ENCODE measurements at places on chromosomes 1 and 21.

DNA sequence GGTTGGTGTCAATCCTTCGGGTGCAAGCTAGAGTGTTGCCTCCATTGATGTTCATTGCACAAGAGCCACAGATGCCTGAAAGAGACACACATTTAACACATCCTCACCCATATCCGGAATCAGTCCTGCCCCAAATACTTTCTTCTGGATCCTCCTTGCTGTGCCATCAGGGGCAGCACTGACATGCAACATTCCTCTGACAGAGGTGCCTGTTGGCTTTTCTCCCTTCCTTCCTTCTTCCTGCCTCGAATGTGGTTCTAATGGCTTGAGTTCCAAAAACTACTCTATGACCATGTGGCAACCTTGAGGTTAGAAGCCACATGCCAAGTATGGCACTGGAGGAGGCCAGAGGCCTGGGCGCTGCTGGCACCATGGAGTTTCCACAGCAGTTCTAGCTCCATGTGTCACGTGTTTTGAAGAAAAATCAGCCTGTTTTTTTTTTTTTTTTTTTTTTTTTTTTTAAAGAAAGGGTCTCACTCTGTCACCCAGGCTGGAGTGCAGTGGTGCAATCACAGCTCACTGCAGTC, 17.0 kb upstream of the ATP13A2 start:
- no peak for DNase-seq

GRCh38 chr1:176058686-176059085, 148.4 kb downstream of the COP1 start:
- no peak for DNase-seq

DNA sequence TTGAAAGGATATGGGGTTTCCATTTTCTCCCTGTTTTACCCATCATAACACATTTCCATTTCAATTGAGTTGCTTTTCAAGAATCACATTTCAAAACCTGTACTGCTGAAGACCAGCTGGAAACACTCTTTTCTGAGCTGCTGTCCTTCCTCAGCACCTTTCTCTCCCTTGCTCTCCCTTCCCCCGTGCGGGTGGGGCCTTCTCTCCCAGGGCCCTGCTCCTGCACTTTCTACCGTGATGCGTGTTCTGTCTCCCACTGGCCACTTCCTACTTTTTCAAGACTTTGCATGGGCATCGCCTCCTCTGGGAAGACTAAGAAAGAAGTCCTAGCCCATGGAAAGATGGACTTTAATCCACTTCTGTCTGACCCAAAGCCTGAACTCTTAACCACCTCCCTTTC, 390.4 kb downstream of the PTPRU start:
- no peak for DNase-seq

DNA sequence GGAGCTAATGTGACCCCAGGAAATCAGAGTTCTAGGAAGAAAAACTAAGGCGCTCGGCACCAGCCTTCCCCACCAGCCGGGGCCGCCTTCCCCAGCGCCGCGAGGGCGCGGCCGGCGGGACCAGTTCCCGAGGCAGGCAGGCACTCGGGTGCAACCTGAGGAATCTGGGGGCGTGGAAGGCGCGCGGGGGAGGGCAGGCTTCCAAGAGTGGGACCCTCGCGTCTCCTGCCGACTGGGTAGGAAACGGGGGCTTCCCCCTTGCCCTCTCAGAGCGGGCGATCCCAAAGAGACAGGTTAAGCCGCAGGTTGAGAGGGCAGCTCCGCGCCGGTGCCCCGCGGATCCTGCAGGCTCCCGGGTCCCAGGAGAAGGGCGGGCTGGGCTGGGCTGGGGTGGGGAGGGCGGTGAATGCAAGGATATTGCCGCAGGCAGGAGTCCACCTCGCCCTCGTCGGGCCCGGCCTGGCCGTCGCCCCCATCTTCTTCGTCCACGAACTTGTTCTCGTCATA, 431 bp downstream of the ARPC5 start:
- peak; percentile 7 for DNase-seq

DNA sequence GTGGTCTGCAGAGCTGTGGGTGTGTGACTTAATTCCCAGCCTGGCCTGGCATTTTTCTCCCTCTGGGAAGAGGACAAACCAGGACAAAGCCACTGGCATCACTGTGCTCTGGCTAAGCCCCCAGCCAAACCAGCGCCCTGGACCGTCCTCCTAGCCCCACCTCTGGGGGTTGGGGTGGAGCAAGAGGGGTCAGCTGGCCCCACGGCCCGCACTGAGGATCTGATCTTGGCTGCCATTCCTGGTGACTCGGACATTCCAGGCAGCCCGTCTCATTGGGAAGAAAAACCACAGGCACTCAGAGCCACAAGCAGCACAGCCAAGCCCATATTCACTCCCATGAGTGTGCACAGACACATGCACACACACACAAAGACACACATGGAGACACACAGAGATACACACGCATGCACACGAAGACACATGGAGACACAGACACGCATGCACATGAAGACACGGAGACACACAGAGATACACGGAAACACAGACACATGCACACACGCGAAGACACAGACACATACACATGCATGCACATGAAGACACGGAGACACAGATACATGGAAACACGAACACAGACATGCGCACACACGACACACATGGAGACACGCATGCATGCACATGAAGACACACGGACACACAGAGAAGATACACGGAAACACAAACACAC, 2.3 kb upstream of the MXRA8 start:
- peak; percentile 92 for DNase-seq

GRCh38 chr1:179351281-179351680, 14.5 kb upstream of the AXDND1 start:
- no peak for DNase-seq

GRCh38 chr1:192916021-192916420, 107.2 kb downstream of the RGS2 start:
- no peak for DNase-seq

DNA sequence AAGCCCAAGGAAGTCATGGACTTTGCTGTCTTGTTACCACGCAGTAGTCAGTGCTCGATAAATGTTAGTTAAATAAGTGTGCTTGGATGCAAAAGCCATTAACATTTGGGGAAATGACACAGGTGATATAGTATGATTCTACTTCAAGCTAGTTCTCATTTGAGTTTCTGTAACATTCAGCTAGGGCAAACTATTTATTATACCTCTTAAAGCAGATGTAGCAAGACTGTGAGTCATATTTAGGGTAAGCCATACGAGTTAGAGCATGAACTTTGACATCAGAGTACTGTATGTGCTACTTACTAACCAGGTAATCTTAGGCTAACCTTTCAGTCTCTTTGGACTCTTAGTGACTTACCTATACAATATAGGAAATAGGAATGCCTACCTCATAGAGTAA, 21.0 kb downstream of the CLCA4 start:
- no peak for DNase-seq

GRCh38 chr1:79499541-79499940, 493.0 kb upstream of the ADGRL4 start:
- no peak for DNase-seq

- DNase-seq: peak; percentile 67
These were observed 3.7 kb upstream of the SDE2 start for GRCh38 chr1:226002667-226003501.

DNA sequence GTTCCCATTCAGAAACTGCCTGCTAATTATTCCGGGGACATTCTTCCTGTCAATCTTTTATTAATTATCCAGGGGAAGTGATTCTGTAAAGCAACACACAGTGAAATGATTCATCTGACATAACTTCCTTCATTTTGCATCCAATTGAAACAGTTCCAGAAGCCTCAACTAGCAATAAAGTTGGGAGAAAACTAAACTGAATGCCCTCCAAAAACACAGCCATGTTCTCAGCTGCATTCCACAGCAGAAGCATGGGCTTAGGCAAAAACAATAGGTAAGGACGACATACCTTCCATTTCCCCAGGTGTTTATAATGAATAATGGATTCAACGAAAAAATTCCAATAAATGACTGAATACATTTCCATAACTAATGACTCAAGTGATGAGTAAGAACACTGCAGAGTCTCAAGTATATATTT, 36.9 kb upstream of the TARBP1 start:
- DNase-seq: no peak

- DNase-seq: no peak
These were observed 111.3 kb downstream of the C1orf21 start for GRCh38 chr1:184497959-184498723.

GRCh38 chr1:110875216-110875731, 2.3 kb downstream of the CD53 start:
- no peak for DNase-seq

DNA sequence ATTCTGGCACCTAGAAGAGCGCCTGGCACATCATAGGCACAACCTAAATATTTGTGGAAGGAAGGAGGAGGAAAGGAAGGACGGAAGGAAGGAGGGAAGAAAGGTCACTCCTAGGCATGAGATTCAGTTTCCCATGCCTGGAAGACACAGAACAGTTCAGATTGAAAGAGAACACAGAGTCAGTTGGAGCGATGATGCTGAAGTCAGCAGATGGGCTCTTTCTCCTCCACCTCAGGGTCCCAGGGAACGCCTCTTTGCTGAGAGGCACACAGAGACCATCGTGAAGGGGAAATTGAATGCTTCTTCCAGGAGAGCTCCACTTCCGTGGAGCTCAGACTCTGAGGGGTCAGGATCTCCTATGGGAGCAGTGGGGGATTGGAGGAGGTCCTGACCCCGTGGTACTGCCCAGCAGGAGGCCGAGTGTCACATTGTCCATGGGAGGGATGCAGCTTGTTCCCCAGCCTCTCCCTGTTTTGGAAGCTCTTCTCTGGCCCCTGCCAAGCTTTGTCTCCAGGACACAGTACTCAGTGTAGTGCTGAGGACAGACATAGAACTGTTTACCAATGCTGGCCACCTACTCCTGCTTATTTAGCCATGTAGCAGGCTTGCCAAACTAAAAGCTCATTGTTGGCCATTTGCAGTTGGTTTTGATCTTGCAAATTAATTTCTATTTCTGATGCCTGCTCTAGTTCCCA, 2.4 kb downstream of the MYBPHL start:
- DNase-seq: no peak

DNA sequence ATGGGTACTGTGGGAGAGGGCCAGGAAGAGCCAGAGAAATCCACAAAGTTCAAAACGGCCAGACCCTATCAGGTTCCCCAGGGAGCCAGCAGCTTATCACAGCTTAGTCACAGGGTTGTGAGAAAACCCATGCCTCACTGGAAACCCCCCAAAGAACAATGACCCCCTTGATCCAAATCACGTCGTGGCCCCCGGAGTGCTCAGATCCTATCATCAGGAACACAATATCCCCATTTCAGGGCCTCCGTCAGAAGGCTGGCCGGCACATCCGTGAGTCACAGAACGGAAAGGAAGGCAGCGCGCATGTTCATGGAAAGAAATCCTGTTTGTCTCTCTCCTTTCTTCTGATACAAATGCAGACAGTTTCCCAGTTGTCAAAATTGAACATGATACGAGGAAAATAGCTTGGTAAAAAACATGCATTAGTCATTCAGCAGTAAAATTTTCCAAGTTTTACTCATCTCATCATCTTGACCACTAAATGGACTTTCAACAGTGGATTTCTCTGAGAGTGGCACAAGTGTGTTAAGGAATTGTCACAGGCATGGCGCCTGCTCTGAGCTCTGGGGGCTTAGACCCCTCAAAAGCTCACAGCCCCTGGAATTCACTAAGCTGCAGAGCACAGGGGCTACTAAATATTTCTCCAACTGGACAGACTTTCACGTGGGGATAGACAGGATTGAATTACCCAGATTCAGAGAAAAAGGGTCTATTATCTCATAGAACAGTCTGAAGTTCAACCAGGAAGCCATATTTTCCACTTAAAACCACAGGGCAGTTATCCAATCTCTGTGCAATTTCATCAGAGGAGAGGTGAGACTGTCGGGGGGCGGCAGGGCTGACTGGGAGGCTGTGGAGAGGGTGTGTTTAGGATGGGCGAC, 124.8 kb downstream of the RIPK4 start:
- DNase-seq: peak; percentile 87

GRCh38 chr1:203593723-203594122, 32.9 kb upstream of the ATP2B4 start:
- no peak for DNase-seq

GRCh38 chr21:45534636-45535331, 7.5 kb downstream of the SLC19A1 start:
- no peak for DNase-seq

DNA sequence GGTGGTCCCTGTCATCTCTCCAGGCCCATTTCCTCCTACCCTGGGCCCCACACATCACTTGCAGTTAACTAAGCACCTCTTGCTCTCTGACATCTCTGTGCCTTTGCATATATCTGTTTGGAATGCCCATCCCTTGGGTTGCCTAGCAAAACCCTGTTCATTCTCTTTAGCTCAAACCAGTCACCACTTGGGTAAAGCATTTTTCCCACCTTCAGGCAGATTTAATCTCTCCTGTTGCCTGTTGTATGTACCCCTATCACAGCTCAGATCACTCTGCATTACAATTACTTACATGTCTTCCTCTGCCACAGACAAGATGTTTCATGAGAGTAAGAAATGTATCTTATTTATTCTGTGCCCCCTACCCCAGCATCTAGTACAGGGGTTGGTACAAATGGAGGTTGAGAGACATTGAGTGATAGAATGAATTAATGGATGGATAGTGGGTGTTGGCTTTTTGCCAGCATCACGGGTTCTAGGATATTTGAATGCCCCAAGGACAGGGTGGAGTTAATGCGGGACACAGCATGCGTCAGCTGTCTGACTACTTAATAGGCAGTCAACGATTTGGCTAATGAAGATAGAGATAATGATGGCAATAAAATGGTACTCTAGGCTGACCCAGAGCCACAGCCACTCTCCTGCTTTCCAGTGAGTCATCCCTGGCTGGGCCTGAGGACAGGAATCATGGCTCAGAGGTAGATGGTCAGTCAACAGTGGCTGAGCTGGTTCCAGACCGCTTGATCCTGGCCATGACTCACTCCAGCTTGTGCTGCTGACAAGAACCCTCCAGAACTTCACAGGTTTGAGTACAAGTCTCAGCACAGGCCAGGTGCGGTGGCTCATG, 6.5 kb downstream of the NR0B2 start:
- DNase-seq: peak; percentile 83

- no peak for DNase-seq
These were observed 20.1 kb downstream of the SH2D2A start for GRCh38 chr1:156796340-156797097.

DNA sequence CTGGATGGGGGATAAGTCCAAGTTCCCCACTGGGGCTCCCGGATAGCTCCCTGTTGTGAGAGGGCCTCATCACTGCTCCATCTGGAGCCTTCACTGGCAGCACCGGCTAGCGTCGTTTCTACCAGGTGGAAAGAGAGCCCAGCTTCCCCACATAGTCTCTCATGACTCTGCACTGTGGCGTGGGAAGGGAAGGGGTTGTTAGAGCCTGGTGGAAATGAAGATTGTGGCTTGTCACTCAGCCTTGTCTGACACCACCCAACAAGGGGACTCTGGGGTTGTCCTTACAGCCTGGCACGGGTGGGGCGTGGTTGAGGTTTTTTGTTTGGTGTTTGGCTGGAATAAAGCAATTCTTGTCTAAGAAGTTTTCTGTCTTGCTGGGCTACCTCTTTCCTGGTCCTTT, 94.6 kb downstream of the ADARB1 start:
- DNase-seq: no peak

GRCh38 chr1:5720936-5721335, 271.3 kb downstream of the NPHP4 start:
- no peak for DNase-seq
